ENCODE measurements at places on chromosomes 1 and 21.

DNA sequence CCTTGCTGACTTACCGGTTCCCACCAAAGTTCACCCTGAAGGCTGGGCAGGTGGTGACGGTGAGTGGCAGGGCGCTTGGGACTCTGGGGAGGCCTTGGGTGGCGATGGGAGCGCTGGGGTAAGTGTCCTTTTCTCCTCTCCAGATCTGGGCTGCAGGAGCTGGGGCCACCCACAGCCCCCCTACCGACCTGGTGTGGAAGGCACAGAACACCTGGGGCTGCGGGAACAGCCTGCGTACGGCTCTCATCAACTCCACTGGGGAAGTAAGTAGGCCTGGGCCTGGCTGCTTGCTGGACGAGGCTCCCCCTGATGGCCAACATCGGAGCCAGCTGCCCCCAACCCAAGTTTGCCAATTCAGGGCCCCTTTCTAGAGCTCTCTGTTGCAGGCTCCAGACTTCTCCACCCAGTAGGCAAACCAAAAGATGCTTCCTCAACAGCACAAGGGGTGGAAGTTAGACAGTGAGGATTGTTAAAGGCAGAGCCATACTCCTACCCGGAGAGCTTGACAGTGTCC lies 16.4 kb upstream of the SEMA4A start:
- DNase-seq = no peak

GRCh38 chr21:32554832-32555638 lies 30.3 kb downstream of the TCP10L start:
- no peak for DNase-seq

- no peak for DNase-seq
Measured at GRCh38 chr1:10161541-10162290, 48.7 kb upstream of the KIF1B start.

GRCh38 chr1:209042413-209042812 lies 541.1 kb upstream of the CAMK1G start:
- no peak for DNase-seq

DNA sequence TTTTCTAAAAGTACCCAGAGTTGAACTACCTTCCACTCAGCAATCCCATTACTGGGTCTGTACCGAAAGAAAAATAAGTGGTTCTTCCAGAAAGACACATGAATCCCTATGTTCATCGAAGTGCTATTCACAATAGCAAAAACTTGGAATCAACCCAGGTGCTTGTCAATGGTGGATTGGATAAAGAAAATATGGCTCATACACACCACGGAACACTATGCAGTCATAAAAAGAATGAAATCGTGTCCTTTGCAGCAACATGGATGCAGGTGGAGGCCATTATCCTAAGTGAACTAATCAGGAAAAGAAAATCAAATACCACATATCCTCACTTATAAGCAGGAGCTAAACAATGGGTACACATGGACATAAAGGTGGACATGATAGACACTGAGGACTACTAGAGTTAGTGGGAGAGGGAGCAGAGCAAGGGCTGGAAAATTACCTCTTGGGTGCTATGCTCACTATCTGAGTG lies 32.9 kb upstream of the JUN start:
- no peak for DNase-seq

DNA sequence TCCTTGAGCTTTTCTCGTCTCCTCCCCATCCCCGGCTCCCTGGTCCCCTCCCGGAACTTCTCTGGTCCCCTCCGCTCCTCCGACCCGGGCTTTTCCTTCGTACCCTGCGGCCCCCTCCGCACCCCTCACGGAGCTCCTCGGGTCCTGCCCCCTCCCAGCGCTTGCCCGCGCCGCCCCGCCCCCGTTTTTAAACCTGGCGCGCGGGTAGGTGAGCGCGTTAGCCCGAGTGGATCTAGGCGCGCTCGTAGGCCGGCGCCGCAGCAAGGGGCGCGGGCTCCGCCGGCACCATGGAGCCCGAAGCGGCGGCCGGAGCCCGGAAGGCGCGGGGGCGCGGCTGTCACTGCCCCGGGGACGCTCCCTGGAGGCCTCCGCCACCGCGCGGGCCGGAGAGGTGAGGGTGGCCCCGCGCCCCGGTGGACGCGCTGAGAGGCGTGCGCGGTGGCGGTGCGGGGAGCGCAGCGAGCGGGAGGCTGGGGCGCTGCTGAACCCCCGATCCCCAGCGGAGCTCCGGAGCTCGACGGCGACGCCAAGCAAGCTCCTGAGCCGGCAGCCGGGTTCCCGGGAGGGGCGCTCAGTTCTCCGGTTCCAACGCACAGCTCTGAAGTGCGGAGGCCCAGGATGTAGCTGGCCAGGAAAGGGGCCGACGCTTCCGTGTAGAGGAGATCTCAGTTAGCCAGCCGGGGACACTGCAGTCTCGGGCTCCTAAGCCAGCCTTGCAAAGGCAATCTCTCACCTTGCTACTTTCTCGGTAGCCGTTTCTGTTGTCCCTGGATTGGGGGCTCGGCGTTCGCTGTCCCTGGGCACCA lies at the start of gene RIPPLY3:
Gene RIPPLY3 (plus strand): TSS at position 217 of the 806 bp plus-strand sequence. CDS start 71 bp downstream, at position 288.
- no peak for DNase-seq

GRCh38 chr1:232191560-232191959 lies 438.4 kb downstream of the SIPA1L2 start:
- DNase-seq = no peak

GRCh38 chr1:34747638-34747941 lies 7.3 kb upstream of the GJB5 start:
- DNase-seq = no peak

- DNase-seq = no peak
Measured at GRCh38 chr1:12477314-12477713, 140.7 kb downstream of the DHRS3 start.

DNA sequence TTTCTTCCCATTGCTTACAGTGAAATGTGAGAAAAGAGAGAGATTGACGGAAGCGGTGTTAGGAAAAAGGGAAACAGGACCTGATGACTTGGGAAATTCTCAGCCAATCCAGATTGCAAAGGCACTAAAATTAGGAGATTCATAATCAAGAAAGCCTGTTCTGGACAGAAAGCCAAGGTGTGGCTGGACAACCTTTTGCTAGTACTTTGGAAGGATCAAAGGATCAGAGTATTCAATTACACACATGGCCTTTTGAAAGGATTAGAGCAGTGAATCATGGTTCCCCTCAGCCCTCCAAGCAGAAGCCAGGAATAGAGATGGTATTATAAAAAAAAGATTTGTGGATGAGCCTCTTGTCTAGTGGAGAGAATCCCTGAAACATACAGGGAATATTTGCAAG lies 669.8 kb upstream of the ADAMTS5 start:
- no peak for DNase-seq

- DNase-seq = no peak
Measured at GRCh38 chr1:2465371-2466269, 10.5 kb upstream of the PLCH2 start.

DNA sequence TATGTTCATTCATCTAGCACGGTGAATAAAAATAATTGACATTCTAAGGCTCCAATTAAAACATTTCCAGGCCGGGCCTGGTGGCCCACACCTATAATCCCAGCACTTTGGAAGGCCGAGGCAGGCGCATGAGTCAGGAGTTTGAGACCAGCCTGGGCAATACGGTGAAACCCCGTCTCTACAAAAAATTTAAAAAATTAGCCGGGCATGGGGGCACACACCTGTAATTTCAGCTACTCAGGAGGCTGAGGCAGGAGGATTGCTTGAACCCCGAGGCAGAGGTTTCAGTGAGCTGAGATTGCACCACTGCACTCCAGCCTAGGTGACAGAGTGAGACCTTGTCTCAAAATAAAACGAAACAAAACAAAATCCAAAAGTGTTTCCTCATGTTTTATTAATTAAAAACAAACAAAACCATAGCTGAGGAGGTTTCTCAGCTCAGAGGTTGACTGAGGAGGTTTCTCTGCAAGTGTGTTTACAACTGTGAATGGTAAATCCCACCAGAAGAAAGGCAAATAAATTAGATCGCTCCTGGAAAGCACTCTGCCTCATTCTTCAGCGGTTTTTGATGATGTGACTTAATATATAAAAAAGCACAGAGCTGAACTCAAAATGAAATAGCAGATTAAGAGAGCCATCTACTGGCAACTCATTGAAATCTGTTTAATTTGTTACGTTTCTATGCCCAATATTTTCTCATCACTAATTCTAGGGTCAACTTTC lies 37.7 kb upstream of the ATG4C start:
- peak; percentile 52 for DNase-seq

GRCh38 chr21:34885626-34886239 lies 163.4 kb downstream of the RUNX1 start:
- DNase-seq = peak; percentile 48

GRCh38 chr1:170196490-170197236 lies 50.9 kb downstream of the NTMT2 start:
- no peak for DNase-seq

- DNase-seq = no peak
Measured at GRCh38 chr1:53562291-53562980, 103.2 kb downstream of the DMRTB1 start.

DNA sequence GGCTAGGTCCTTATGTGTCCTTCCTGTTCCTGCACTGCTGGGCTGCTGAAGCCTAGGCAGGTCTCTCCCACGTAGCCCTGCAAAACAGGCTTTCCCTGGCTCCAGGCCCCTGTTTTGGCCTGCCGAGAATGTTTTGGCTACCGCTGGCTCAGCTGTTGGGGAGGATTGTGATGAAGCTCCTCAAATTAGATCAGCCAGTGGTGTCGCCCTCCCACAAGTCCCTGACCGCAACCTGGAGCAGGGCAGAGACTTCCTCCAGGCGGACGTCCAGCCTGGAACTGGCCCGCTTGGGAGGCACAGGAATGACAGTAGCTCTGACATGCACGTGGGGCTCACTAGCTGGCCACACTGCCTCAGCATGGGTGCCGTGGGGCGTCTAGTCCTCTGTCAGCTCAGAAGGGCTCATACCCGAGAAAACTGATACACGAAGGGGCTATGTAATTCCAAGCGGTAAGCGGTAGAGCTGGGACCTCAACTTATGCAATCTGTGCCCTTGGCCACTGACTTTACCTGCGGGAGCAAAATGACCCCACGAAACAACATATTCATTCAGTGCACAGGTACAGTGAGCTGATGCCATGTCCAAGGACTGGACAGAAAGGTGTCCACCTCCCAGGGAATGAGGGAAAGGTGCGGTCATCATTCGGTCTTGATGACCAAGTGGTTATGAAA lies 26.6 kb downstream of the DHRS3 start:
- no peak for DNase-seq

DNA sequence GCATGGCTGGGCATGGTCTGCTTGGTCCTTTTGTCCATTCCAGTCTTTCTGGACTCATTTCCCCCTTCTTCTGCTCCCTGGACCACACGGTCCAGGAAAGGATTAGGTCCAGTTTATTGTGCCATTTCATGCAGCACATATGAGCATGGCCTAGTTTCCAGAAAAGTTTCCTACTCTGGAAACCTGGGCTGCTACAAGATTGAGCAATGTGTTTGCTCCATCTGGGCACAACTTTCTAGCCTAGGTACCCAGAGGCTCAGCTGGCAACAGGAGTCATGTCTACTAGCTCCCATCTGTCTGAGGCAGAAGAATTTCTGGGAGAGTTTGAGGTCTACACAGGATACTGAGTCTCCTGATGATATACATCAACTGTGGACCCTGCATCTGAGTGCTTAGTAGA lies 14.8 kb downstream of the FMOD start:
- no peak for DNase-seq

DNA sequence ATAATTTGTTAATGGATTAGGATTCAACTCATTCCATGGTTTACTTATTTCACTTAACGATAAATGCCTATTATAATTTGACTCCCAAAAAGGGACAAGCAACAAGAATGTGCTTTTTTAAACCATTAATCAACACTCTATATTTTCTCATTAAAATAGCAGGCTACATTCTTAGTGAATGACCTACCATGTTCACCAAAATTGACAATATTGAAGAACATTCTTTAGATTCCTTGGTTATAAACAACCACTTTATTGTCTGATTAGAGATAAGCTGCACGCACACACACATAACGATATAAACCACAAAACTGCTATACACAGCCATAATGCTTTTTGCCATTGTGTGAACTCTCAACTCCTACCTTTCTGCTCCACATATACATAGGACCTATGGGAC lies 75.4 kb upstream of the LRRC7 start:
- DNase-seq = no peak

DNA sequence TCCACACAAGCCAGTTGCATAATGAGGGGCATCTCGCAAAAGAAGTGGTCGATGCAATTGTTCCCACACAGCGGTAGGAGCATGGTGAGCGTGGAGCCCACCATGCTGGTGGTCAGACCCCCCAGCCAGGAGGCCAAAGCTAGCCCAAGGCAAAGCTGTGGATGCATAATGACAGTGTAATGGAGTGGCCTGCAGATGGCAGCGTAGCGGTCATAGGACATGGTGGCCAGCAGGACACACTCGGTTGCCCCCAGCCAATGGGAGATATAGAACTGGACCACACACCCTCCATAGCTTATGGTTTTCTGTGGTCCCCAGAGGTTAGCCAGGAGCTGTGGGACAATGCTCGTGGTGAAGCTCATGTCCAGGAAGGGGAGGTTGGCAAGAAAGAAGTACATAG lies 4.3 kb downstream of the OR2C3 start:
- DNase-seq = no peak

GRCh38 chr1:240107058-240107684 lies 15.5 kb downstream of the FMN2 start:
- no peak for DNase-seq

GRCh38 chr1:44223187-44223610 lies 9.9 kb downstream of the DMAP1 start:
- no peak for DNase-seq

DNA sequence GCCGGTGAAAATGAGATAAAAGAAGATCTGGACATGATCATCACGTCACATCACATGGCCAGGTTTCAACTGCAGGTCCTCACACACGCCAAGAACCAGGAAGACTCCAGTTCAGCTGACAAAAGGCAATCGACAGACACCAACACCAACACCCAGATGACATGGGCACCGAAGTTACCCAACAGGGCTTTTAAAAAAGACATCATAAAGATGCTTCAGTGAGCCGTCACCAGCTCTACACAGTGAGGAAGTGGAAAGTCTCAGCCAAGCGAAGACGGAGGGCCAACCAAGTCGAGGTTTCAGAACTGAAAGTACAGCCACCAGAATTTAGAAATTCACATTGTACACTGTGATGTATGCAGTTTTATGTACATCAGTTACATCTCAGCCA lies 154.3 kb upstream of the COL6A1 start:
- DNase-seq = no peak

GRCh38 chr1:6409053-6409452 lies 10.7 kb downstream of the HES2 start:
- DNase-seq = peak; percentile 52

GRCh38 chr1:46581681-46582455 lies 22.2 kb downstream of the MKNK1 start:
- DNase-seq = no peak

DNA sequence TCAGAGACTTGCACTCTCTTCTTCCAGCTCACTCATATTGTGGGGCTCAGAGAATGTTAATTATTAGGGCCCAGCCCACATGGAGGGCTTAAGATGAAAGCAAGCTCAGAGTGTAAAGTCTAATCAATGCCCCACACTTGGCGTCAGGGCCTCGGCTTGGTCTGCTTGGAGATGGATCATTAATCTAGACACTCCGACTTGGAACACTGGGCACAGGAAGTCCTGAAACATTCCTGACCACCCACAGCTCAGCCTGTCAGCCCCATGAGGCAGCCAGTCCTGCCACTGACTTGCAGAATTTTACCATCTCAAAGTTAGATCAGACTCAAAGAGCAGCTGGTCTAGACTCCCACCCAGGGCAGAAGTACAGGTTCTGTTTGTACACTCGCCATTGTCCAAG lies 69.8 kb upstream of the TRABD2B start:
- no peak for DNase-seq

GRCh38 chr1:109793486-109794318 lies 30.0 kb upstream of the EPS8L3 start:
- DNase-seq = peak; percentile 46
